ENCODE measurements at places on chromosomes 5 and 9.

DNA sequence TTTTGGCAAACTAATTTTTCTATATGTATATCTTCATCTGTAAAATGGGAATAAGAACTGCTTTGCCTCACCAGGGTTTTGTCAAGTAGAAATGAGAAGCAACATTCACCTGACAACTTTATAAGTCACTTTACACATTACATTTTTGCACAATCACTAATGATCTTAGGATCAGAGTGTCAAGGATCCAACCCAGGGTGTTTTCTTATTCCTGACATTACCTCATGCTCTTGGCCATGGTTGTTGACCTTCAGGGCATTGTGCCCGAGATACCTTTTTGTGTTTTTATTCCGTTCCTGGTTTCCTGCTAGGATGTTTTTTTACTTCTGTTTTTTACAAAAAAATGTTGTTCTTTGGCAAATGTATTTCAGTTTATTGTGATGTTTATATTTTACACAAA, 22.2 kb upstream of the RASA1 start:
- DNase-seq = no peak

- DNase-seq = no peak
These were observed 43.9 kb downstream of the SLC46A2 start for GRCh38 chr9:112846528-112847488.

GRCh38 chr9:127347831-127348776, 48.9 kb upstream of the SLC2A8 start:
- no peak for DNase-seq

GRCh38 chr5:142979636-142980035, 209.5 kb downstream of the ARHGAP26 start:
- no peak for DNase-seq

DNA sequence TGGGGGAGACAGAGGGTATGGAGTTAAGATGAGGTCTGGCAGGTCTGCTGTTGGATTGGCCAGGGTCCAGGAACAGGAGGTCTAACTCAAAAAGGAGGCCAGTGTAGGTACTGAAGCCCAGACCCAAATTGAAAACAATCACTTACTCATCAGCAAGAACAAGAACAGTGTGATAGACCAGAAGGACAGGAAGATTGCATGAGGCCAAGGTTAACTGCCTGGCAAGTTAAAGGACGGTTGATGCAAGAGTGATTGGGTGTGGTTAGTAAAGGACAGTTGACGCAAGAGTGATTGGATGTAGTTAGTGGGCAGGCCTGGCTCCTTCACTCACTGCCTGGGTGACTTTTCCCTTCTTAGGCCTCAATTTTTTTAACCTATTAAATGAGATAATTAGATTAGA, 132.6 kb downstream of the PDZD2 start:
- DNase-seq = no peak

- no peak for DNase-seq
These were observed 46.9 kb downstream of the RAB14 start for GRCh38 chr9:121154782-121155181.

- DNase-seq = no peak
These were observed 16.8 kb downstream of the ALDOB start for GRCh38 chr9:101418518-101419430.

DNA sequence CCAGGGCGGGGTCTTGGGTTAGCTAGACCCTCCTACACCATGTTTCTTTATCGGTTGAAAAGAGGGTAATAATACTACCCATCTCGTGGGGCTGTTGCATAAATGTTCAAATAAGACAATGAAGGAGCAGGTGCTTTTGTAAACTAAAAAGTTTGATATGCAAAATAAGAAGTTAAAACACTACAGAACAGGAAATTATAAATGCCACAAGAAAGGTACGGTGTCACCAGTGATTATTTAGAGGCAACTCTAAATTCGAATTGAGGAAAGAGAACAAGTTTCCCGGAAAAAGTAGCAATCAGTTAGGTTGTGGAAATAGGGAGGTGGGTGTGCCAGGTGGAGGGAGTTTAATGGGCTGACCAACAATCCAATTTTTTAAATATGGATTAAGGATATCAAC, 2.5 kb upstream of the PHF19 start:
- no peak for DNase-seq

DNA sequence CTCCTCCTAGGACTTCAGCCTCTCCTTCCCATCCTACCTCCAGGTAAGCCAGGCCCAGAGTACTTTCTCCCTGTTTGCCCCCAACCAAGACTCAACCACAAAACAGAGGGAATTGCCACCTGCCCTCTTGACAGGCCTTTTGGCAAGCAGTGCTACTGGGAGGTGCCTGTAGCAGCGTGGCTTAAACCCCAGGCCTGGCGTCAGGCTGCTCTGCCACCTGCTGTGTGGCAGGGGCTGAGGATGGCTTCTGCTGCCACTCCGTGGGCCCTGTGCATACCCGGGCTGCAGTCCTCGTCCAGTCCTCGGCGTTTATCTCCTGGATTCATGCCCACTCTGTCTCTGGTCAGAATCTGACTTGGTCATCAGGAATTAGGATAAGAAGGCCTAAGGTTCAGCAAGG, 163.1 kb downstream of the PAX5 start:
- DNase-seq = no peak

DNA sequence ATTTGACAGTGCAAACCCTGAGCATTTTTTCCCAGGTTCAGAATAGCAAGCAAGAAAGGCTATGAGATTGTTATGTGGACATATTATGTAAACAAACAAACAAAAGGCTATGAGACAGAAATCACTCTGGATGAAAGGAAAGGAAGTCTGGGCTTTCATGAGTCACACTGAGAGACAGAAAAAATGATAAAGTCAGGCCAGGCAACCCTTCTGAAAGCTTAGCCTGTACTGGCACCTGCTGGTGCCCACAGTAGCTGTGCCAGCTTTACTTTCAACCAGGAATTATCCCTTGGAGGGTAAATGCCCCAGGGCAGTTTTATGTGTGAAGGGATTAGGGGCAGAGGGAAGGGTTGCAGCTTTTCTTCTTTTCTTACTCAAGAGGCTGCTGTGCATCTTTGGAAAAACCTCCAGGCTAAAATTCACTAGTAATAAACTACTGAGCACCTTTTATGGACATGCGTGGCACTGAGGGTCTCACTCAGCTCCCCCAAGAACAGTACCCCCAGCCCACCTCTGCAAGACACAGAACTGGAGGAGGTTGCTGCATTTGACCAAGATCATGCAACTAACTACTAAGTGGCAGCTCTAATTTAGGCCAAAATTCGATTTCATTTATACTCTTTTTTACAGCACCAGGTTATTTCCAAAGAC, 41.7 kb downstream of the ACTL7B start:
- no peak for DNase-seq

DNA sequence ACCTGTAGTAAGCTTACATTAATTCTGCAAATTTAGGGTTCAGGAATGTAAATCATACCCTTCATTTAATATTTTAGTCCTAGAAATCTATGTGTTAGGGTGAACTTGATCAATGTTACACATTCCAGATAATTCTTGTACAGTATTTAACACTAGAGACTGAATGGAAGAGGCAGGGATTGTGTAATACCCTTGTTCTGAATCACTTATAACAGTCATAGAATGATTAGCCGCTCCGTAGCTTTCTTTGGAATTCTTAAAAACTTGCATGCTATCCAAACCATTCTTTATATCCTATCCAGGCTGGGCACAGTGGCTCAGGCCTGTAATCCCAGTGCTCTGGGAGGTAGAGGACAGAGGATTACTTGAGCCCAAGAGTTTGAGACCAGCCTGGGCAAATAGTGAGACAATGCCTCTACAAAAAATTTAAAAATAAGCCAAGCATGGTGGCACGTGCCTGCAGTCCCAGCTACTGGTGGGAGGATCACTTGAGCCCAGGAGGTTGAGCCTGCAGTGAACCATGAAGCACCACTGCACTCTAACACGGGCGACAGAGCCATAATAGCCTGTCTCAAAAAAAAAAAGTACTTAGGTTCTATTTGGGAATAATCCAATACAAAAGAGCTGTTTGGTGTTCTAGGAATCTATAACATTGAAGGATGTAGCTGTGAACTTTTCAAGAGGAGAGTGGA, 8.3 kb downstream of the ZNF483 start:
- DNase-seq = no peak

DNA sequence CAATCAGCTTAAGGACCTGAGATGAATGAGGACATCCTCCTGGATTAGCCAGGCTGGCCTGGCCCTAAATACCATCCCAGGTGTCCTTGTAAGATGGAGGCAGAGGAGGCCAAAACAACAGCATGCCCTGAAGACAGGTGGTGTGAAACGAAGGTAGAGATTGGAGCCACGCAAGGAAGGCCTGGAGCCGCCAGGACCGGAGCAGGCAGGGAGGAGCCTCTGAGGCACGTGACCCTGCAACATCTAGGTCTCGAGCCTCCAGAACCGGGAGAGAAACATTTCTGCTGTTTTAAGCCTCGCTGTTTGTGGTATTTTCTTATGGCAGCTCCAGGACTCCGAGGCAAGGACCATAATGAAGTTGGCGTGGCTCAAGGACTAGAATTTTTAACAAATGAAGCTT, 9.7 kb upstream of the COL5A1 start:
- no peak for DNase-seq

GRCh38 chr9:33222031-33222430, 17.9 kb upstream of the SPINK4 start:
- DNase-seq = no peak

GRCh38 chr9:18317896-18318295, 156.1 kb upstream of the ADAMTSL1 start:
- DNase-seq = no peak

DNA sequence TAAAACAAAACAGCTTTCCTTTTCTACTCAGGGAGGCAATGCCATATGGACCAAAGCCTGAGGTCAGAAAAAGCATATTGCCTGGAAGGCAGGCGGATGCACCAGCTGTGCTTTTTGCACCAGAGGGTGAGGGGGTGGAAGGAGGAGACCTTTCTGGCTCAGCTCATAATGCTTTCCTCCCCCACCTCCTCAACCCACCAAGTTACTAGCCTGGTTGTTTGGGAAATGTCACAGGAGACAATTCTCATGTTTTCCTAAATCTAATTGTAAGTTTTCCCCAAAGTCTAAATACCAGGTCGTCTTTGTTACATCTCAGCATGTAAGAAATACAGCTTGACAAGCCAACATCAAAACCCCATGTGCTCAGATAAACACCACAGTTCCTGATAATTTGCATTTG, 72.6 kb upstream of the DMRTA1 start:
- no peak for DNase-seq
